ENCODE measurements at places on chromosomes 1 and 21.

- no peak for DNase-seq
These were observed 37.1 kb upstream of the RAP1GAP start for GRCh38 chr1:21706151-21706835.

DNA sequence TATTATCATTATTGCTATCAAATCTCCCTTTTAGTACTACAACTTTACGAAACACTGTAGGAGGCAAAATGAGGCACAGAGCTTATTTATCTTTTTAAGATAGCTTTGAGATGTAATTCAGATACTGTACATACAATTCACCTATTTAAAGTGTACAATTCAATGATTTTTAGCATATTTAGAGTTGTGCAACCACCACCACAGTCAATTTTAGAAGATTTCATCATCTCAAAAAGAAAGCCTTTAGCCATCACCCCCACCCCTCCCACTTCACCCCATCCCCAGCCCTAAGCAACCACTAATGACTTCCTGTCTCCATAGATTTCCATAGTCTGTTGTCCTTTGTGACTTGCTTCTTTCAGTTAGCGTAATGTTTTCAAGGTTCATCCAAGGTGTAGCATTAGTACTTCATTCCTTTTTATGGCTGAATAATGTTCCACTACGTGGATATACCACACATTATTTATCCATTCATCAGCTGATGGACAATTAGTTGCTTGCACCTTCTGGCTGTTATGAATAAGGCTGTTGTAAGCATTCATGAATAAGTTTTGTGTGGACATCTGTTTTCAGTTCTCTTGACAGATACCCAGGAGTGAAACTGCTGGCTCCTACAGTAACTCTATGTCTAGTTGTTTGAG, 9.4 kb upstream of the CAPN9 start:
- no peak for DNase-seq

GRCh38 chr1:192522673-192523072, 52.9 kb upstream of the RGS1 start:
- no peak for DNase-seq

- DNase-seq = no peak
These were observed 25.4 kb downstream of the ST6GALNAC5 start for GRCh38 chr1:76892675-76893074.

- DNase-seq = no peak
These were observed 104.4 kb downstream of the RHOU start for GRCh38 chr1:228839656-228840055.

DNA sequence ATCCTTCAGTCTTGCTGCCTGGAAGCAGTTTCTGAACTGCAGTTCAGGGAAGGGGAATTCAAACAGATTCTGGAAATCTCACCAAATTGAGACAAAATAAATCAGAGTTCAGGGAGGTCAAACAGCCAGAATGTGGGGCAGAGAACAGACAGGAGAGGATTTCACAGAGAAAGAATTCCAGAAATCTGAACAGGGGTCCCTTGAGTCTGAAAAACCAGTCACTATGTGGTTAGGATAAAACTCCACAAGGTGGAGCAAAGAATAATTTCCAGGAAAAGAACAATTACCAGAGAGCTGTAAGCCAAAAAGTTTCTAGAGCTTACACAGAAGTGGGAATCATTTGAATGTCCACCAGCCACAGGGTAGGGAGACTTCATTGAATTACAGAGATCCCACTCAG, 84.7 kb downstream of the URB2 start:
- DNase-seq = no peak

GRCh38 chr1:219340796-219341195, 167.1 kb downstream of the LYPLAL1 start:
- DNase-seq = no peak

DNA sequence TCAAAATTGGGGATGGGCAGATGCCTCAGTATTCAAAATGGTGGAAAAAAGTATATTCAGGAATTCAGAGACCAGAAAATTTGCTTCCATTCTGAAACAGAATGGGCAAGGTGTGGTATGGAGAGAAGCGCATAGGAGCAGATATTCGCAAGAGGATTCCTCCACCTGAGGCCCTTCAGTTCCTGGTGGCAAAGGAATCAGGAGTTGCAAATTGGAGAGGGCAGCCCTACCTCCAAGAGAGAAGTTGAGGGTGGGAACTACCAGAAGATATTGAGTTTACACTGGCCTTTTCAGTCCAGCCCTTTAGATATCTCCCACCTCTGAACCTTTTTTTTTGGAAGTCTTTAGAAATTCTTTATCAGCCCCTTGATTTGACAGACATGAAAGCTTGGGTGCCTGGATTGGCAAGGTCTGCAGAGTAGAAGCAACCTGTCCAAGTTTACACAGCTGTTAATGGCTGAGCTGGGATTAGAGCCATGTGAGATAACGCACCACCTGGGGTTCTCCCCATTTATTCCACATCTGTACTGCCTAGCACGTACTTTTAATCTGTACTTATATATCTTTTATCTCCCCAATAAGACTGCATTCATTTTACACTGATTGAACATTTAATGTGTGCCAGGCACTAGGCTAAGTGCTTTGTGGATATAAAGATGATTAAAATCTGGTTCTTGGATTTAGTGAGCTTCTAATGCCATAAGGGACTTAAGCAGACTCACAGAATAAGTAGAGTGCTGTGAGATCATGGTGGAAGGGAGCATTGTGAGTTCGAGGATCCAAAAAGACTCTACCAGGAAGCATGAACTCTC, 99.5 kb downstream of the NGF start:
- DNase-seq = no peak

- no peak for DNase-seq
These were observed 4.3 kb upstream of the DPYD start for GRCh38 chr1:97925151-97925550.

DNA sequence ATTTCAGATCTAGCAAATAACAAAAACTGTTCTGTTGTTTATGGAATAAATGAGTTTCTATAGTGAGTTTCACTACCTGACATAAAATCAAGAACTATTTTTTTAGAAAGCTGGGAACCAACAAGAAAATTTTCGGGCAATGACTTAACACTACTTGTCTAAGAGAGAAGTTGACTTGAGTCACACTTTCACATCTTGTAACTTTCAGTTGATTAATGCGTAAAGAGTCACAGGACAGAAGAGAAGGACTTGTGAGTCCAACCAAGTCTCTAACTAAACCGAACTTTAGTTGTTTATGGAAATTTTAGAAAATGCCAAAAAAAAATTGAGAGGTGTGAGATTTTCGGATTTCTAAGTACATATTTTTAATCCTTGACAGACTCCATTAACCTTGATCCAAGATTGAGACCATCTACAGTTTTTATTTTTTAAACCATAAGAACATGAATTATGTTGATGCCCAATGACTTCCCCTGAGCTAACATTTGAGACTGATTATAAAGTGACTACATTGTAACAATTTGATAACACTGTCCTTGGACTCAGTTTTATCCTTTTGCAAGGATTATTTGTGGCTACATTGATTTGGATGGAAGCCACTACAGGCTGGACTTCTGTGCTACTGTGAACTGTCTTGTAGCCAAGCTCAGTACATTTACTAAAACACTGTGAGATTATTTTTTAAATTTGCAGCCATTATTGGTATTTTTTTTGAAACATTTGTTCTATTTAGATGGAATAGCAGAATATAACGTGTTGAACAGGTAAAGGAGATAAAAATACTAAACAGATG, 284.0 kb downstream of the PTPRC start:
- DNase-seq = no peak

Data from erythroblast (primary cell).